Activated naive CD4-positive, alpha-beta T cell treated with anti-CD3 and anti-CD28 coated beads, Interleukin-2, amount 10 ng/mL, durations not matched to agents 7 days and 5 days (primary cell): ENCODE measurements at places on chromosomes 7 and 10.
A peak's percentile ranks its signal among the peaks of the same experiment; 100 is the strongest.

DNA sequence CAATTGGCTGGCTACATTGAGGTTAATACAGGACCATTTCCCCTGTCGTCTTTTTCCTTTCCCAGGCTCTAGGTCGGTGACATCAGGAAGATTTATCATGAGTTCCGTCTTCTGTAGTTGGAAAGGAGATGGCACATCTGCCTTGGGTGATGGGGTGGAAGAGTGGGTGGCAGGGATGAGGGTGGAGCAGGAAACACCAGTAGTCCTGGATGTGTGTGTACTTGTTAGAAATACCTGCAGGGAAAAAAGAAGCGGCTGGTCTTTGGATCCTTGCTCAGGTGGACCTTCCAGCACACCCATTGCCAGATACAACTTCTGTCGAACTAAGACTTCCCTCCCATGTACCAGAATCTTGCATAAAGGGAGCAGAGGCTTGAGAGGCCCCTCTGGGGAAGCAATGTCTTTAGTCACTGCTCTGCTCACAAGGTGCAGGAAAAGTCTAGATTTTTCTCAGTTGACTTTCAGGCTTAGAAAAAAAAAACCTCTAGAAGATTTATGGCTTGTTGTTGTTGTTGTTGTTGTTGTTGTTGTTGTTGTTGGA lies 516.8 kb upstream of the GALNT17 start:
- H3K36me3 ChIP-seq, result no peaks in the 10 kb centered on the region
- no peaks in the 10 kb centered on the region for H3K27me3 ChIP-seq
- DNase-seq, result no peak
- no peak overlapping the region for H3K4me3 ChIP-seq
- H3K27ac ChIP-seq, result no peak overlapping the region
- no peaks in the 10 kb centered on the region for H3K4me1 ChIP-seq

GRCh38 chr10:69067189-69067588 lies 20.7 kb upstream of the SRGN start:
- no peak overlapping the region for H3K27ac ChIP-seq
- H3K4me3 ChIP-seq, result no peak overlapping the region
- peaks cover 11% of the 10 kb centered on the region for H3K4me1 ChIP-seq
- no peak for DNase-seq
- H3K27me3 ChIP-seq, result peaks cover 5% of the 10 kb centered on the region

DNA sequence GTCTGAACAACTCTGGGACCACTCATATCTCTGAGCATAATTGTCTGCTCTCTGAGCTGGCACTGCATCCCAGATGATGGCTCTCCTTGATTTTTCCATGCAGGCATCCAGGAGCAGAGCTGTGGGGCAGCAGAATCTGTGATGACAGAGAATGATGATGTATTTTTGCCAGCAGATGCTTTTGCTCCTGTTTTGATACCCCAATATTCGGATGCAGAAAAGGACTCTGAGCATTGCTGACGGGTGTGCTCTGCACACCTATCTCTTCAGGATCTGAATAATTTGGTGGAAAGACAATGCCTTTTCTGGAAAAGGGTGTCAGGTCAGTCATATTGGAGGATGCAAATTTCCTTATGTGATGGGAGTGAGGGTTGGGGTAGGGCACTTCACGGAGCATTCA lies 735.9 kb downstream of the KCNMA1 start:
- no peak overlapping the region for H3K27ac ChIP-seq
- no peaks in the 10 kb centered on the region for H3K4me1 ChIP-seq
- no peak for DNase-seq

GRCh38 chr7:117386110-117386706 lies 41.1 kb downstream of the ASZ1 start:
- H3K27me3 ChIP-seq, result no peaks in the 10 kb centered on the region
- DNase-seq, result no peak
- H3K4me1 ChIP-seq, result no peaks in the 10 kb centered on the region
- no peaks in the 10 kb centered on the region for H3K36me3 ChIP-seq

DNA sequence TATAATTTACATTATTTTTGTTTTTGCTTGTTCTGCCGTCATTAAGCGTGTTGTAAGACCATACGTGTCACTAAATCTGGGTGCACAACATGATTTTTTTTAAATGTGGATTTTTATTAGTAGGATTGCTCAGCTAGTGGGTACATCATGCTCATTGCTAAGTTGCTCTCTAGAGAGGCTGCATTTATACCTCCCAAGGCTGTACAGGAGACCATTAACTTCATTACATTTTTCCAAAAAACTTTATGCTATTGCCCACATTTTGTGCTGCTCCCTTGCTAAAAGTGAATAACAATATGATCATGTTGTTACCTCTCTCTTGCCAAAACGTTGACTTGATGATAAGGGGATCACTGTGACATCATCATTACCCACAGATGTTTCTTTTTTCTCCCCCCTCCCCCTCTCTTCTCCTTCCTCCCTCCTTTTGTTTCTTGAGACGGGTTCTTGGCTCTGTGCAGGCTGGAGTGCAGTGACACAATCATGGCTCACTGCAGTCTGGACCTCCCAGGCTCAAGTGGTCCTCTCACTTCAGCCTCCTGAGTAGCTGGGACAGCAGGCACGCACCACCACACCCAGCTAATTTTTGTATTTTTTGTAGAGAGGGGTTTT lies 65.1 kb downstream of the BMPR1A start:
- no peak for DNase-seq
- H3K27me3 ChIP-seq, result peaks cover 3% of the 10 kb centered on the region
- no peaks in the 10 kb centered on the region for H3K4me1 ChIP-seq
- H3K27ac ChIP-seq, result no peak overlapping the region
- no peak overlapping the region for H3K4me3 ChIP-seq
- H3K36me3 ChIP-seq, result no peaks in the 10 kb centered on the region

DNA sequence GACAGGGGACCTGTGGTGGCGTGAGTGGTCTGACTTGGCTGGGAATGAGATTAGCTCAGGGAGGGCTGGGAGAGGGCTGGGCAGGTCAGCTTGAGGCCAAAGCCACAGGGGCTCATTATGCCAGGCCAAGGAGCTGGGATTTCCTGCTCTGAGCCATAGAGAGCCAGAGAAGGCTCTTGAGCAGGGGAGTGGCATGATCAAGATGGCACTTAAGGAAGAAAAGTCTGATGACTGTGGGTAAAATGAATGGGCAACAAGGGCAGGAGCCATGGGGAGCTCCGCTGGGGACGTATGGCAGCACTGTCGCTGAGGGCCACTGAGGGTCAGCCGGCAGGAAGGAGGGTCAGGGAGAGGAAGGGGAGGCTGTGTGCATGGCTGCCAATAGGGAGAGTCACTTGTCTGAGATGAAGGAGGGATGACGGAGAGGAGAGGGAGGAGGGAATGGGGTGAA lies 5.8 kb downstream of the ANTXRL start:
- no peak overlapping the region for H3K4me3 ChIP-seq
- no peak for DNase-seq
- H3K27ac ChIP-seq, result no peak overlapping the region
- H3K27me3 ChIP-seq, result peaks cover 44% of the 10 kb centered on the region
- no peaks in the 10 kb centered on the region for H3K36me3 ChIP-seq

- peaks cover 20% of the 10 kb centered on the region for H3K36me3 ChIP-seq
- no peaks in the 10 kb centered on the region for H3K4me1 ChIP-seq
Measured at GRCh38 chr7:152085131-152085530, 59.7 kb downstream of the GALNT11 start.

DNA sequence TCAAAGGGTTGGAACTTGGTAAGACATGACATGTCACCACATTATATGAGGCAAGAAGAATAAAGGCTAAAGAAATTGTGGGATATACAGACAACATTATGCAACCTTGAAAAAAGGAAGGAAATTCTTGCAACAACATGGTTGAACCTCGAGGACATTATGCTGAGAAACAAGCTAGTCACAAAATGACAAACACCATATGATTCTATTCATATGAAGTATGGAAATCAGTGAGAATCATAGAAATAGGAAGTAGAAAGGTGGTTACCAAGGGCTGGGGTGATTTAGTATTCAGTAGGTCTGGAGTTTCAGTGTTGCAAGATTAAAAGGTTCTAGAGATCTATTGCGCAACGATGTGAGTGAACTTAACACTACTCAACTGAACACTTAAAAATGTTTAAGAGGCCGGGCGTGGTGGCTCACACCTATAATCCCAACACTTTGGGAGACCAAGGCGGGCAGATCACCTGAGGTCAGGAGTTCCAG lies 126.9 kb upstream of the TBX20 start:
- no peak for DNase-seq
- H3K36me3 ChIP-seq, result no peaks in the 10 kb centered on the region
- no peak overlapping the region for H3K4me3 ChIP-seq
- no peak overlapping the region for H3K27ac ChIP-seq

DNA sequence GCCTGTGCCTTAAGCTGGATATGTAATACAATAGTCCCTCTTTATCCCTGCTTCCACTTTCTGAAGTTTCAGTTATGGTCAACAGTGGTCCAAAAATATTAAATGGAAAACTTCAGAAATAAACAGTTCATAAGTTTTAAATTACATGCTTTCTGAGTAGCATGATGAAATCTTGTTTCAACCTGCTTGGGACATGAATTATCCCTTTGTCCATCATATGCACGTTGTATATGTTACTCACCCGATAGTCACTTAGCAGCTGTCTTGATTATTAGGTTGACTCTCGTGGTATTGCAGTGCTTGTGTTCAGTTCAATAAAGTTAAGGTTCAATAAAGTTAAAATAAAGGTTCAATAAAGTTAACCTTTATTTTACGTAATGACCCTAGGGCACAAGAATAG lies 25.5 kb downstream of the C1GALT1 start:
- DNase-seq, result no peak
- no peak overlapping the region for H3K27ac ChIP-seq
- peaks cover 38% of the 10 kb centered on the region for H3K36me3 ChIP-seq
- H3K4me1 ChIP-seq, result peaks cover 38% of the 10 kb centered on the region

DNA sequence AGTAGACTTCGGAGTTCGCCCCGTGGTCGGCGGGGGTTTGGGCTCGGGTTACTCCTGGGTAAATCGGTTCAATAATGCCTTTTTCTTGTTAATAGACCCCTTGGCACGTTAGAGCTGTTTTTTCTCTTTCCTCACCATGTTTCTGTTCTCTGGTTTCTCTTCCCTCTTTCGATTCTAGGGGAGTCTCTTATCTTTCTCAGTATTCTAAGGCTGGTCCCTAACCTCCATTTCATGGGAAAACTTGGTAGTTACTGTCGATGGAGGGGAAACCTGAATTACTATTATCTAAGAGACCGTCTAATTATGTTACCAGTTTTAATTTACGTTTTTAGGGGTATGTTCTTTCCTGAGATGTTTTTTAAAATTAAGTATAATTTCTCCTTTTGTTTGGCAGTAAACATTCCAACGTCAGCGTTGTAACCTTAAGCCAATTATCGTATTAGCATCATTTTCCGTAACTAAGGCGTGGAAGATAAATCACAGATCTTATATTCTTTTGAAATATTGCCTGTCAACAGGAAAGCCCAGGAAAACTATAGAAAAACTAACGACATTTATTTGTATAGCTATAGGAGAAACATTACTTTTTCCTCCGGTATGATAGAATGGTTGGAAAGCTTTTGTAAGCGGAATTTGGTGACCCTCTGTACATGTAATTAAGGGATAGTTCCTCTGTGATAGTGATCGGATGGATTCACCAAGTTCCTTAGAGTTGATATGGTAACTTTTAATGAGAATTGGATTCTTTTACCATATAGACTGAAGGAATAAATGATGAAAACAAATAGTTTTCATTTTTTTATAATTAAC lies 847 bp downstream of the BTAF1 start:
- peaks cover 45% of the 10 kb centered on the region for H3K4me1 ChIP-seq
- H3K36me3 ChIP-seq, result peaks cover 11% of the 10 kb centered on the region
- peak overlapping the region; percentile 88 for H3K4me3 ChIP-seq
- peaks cover 3% of the 10 kb centered on the region for H3K27me3 ChIP-seq

DNA sequence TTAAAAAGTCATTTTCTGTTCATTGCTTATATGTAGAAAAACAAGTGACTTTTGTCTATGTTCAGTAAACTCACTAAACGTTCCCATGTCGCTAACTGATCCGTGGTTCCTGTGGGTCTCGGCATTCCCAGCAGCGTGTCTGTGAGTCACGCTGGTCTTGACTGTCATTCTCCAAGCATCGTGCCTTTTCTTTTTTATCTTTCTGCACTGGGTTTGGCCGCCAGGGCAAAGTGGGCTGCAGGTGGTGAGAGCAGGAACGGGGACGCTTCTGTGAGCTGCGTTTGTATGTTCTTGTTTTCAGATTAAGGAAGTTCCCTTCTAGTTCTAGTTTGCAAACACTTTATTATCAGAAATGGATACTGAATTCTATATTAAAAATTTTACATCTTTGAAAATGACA lies 6.8 kb upstream of the SCART1 start:
- peaks cover 16% of the 10 kb centered on the region for H3K36me3 ChIP-seq
- H3K27me3 ChIP-seq, result peaks cover 8% of the 10 kb centered on the region
- H3K27ac ChIP-seq, result no peak overlapping the region
- DNase-seq, result no peak
- no peak overlapping the region for H3K4me3 ChIP-seq

- no peaks in the 10 kb centered on the region for H3K36me3 ChIP-seq
- H3K27ac ChIP-seq, result no peak overlapping the region
- peaks cover 12% of the 10 kb centered on the region for H3K4me1 ChIP-seq
- peaks cover 54% of the 10 kb centered on the region for H3K27me3 ChIP-seq
- no peak overlapping the region for H3K4me3 ChIP-seq
Measured at GRCh38 chr10:78982726-78983125, 86.0 kb upstream of the ZMIZ1 start.
